ENCODE measurements at places on chromosomes 5 and 9. TPM values are rescaled to one million over a fixed set of nuclear protein-coding genes. Genes with fewer than 3 reads are reported as not detected.

REXO4 gene
- 13.5 TPM for total RNA-seq

PRUNE2 gene
- total RNA-seq = 22.9 TPM

SLC6A19 gene
- under 0.01 TPM for total RNA-seq

NR4A3 gene
- 9.1 TPM for total RNA-seq

RGS7BP gene
- 7.6 TPM for total RNA-seq

LCN1 gene
- total RNA-seq = not detected

PCDHAC1 gene
- 28.3 TPM for total RNA-seq

TMED9 gene
- total RNA-seq = 33.2 TPM

NEURL1B gene
- 18.2 TPM for total RNA-seq

LCN15 gene
- total RNA-seq = not detected

FBXW5 gene
- total RNA-seq = 41.8 TPM

TGFBI gene
- total RNA-seq = 9.6 TPM

PCDHGB3 gene
- 11.1 TPM for total RNA-seq

PCDHA6 gene
- total RNA-seq = 11.6 TPM

SOX30 gene
- total RNA-seq = not detected
